Stimulated activated CD8-positive, alpha-beta memory T cell treated with anti-CD3 and anti-CD28 coated beads, Interleukin-15, amount 100 ng/mL, for 48 hours (primary cell): ENCODE measurements at places on chromosomes 11 and 22.
A peak's percentile ranks its signal among the peaks of the same experiment; 100 is the strongest.

DNA sequence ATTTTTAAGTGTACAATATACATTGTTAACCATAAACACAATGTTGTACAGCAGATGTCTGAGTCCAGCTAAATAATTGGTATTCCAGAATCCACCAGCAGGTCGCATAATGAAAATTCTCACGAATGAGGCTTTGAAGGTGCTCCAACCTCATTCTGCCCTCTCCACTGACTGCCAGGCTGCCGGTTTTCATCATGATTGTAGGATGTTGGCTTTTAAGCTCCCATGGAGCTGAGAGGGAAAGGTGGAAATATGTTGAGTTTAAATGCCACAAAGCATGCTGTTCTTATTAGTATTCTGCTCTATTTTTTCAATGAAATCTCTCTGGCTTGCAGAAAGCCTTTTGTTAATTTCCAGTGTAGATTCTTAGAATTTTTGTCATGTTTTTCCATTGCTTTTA is 337.2 kb upstream of the DDI1 start:
- DNase-seq = no peak

DNA sequence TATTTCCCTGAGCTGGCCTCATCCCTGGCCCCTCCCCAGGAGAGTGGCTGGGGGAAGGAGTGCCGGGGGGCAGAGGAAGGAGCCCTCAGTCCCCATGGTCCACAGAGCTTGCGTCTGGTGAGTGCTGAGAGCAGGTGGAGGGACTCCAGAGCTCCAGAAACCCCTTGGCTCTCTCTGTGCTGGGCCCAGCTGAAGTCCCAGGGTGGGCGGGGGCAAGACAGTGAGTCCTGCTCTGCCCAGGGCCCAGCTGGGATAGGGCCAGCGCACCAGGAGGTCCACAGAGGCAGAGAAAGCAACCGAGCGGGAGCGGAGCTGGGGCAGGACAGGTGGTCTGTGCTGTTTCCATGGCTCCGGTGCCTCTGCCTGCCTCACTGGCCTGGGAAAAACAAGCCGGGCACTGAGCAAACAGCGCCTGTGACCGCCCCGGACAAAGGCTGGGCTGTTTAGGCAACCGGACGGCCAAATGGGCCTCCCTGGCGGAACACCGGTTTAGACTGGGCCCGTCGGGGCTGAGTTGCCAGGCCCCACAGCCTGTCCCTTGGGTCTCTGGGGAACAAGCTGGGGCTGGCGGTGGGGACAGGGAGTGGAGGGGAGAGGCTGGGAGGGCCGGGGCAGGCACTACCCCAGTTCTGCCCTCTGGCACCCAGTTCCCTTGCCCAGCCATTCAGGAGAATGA is 34.1 kb upstream of the WNT7B start:
- no peak for DNase-seq

DNA sequence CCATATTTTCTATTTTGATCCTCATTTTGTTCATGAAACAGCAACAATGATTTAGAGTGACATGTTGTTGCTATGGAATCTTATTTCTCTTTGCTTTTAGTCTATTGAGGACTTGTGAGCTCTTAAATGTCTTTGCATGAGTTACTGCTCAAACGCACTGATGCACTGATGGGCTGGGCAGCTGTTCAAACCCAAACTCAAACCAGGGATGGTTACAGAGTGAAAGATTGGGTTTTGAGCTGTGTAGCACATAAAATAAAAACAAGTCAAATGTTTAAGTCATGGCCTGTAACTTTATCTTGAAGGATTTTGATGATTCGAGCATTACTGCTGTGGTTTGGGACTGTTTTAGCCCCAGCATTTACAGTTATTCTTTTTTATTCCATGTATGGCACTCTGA is 20.1 kb upstream of the NCAM1 start:
- no peak for DNase-seq

DNA sequence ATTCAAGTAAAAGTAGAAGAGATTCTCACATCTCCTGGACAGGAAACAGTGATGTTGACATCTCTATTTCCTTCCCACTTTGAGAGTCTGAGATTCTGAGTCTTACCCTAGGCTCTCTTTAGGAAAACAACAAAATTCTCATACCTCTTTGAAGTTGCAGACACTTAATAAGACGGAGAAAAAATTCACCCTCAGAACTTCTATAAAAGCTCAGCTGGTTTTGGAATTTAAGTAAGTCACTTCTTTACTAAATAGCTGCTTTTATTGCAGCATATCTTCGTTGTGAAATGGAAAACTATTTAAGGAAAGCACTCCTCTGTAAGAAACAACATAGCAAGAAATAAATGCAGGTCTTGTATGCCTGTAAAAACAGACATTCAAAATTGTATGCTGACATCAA is 79.1 kb downstream of the MSANTD4 start:
- no peak for DNase-seq

DNA sequence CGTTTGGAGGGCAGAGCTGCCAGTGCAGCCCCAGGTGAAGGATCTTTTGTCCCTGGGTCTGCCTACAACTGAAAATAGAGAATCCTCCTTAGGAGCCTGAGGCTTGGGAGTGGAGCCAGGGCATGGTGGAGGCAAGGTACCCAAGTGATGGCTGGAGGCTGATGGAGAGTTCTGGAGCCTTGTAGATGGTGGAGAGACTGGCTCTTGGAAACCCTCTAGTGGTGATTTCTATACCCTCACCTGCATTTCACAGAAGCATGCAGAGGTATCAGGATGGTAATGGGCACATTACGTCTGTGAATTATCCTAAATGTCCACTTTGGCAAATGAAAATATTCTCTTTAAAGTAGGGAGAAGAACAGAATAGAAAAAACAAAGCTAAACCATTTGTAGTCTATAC is 44.4 kb downstream of the INSC start:
- DNase-seq = no peak

- DNase-seq = no peak
These were observed 18.9 kb downstream of the IFT27 start for GRCh38 chr22:36756746-36757655.

DNA sequence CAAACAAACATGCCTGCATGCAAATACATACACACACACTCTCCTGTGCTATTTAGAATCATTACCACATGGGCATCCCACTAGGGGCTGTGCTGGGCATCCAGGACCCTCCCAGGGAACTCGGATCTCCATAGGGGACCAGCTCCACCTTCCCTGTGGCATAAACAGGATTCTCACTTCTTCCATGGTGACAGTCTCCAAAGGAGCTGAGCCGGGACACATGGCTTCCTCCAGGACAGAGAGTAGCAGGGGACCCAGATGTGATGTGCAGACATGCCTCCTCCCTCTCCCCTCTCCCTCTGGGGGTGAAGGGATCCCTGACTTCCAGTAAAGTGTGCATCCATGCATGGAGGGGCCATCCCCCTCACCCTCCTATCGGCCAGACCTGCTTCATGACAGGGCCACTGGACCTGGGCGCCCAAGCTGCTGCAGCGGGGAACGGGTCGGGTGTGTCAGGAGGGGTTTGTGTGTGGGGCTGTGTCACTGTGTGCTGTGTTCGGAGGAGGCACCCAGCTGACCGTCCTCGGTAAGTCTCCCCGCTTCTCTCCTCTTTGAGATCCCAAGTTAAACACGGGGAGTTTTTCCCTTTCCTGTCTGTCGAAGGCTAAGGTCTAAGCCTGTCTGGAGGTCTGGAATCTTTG is 33.4 kb downstream of the IGLL5 start:
- DNase-seq = no peak

DNA sequence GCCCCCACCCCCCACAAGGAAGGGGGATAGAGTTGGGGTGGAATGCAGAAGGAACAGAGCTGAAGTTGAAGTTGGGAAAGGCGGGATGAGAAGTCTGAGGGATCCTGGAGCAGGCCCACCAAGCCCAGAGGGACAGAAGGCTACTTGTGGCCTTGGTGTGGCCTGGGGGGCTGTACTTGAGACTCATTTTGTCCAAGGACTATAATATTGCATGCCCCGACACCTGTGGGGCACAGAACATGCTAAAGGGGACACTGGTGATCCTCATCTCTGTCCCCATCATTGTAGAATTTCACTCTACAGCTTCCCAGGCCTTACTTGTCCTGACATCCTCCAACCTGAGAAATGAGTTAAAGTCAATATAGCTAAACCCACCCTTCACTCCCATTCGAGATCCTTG is 1.3 kb downstream of the ESAM start:
- DNase-seq = no peak

DNA sequence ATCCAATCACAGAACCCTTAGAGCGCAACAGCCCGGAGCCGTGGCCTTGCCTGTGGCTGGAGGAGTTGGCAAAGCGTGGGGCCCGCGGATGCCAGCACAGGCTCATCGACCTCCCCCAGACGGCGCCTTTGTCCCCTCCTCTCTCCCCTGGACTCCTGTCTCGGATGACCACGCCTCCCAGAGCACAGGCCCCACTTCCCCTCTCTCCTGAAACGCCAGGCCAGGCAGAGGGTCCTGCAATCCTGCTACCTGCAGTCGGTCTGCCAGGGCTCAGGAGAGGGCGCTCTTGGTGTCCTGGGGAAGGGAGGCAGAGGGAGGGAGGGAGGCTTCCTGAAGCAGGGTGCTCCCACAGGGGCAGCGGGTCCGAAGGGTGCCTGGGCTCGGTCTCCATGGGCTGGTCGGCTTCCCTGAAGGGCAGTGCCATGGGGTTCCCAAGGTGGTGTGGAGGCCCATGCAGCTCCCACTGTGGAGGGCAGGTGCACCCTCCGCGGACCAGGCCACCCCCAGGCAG is 16.6 kb upstream of the TTLL12 start:
- no peak for DNase-seq

DNA sequence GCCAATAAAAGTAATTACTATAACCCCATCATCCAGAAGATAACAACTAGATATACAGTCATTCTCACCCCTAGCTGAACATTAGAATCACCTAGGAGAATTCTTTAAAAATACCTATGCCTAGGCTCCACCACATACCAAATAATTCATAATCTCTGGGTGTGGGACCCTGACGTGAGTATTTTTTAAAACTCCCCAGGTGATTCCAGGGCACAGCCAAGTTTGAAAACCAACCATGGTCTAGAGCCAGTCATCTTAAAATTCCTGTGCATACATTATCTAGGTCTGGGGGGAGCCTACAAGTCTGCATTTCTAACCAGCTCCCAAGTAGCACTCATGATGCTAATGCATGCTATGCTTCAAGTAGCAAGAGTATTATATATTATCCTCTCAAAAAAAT is 281.0 kb upstream of the MTNR1B start:
- no peak for DNase-seq

DNA sequence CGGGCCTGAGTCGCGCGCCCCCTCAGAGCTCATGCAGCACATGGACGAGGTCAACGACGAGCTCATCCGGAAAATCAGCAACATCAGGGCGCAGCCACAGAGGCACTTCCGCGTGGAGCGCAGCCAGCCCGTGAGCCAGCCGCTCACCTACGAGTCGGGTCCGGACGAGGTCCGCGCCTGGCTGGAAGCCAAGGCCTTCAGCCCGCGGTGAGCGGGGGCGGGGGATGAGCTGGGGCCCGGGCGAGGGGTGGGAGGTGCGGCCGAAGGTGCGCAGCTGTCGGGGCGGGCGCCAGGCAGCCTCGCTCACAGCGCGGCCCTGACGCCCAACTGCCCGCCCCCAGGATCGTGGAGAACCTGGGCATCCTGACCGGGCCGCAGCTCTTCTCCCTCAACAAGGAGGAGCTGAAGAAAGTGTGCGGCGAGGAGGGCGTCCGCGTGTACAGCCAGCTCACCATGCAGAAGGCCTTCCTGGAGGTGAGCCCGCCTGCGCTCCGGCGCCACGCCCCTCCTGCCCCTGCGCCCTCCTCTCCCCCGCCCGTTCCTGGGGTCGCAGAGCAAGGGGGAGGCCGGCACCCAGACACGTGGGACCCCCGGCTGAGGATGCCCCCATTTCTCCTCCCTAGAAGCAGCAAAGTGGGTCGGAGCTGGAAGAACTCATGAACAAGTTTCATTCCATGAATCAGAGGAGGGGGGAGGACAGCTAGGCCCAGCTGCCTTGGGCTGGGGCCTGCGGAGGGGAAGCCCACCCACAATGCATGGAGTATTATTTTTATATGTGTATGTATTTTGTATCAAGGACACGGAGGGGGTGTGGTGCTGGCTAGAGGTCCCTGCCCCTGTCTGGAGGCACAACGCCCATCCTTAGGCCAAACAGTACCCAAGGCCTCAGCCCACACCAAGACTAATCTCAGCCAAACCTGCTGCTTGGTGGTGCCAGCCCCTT is 20.5 kb downstream of the EPS8L2 start:
- no peak for DNase-seq

DNA sequence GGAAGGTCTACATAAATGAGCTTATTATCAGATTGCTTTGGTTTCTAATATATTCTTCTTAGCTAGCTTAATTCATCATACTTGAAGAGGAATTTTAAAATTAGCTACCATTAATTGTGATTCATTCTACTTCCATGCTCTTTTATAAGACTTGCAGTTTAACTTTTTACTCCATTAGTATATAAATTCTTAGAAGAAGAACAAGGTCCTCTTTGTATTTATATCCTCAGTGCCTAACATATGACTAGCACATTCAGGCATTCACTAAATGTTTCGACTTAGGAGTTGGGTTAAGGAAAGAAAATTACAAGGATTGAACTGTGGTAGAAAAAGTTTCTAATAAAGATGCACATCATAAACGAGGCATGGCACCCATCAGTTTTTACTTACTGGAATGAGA is 1135.5 kb downstream of the JRKL start:
- no peak for DNase-seq

DNA sequence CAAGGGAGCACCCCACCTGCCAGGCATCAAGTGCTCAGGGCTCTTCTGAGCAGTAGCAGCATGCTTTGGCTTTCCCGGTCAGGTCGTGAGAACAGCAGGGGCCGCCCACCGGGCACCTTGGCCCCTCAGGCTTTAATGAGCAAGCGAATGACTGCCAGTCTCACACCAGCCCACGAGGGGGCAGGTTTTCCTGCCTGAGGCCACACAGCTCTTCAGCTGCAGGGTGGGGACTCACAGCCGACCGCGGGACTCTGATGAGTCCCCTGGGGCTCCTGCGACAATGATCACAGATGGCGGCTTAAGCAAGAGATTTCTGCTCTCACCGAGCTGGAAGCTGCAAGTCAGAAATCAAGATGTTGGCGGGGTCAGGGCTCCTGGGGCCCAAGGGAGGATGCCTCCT is 14.3 kb upstream of the FGF19 start:
- peak; percentile 12 for DNase-seq

DNA sequence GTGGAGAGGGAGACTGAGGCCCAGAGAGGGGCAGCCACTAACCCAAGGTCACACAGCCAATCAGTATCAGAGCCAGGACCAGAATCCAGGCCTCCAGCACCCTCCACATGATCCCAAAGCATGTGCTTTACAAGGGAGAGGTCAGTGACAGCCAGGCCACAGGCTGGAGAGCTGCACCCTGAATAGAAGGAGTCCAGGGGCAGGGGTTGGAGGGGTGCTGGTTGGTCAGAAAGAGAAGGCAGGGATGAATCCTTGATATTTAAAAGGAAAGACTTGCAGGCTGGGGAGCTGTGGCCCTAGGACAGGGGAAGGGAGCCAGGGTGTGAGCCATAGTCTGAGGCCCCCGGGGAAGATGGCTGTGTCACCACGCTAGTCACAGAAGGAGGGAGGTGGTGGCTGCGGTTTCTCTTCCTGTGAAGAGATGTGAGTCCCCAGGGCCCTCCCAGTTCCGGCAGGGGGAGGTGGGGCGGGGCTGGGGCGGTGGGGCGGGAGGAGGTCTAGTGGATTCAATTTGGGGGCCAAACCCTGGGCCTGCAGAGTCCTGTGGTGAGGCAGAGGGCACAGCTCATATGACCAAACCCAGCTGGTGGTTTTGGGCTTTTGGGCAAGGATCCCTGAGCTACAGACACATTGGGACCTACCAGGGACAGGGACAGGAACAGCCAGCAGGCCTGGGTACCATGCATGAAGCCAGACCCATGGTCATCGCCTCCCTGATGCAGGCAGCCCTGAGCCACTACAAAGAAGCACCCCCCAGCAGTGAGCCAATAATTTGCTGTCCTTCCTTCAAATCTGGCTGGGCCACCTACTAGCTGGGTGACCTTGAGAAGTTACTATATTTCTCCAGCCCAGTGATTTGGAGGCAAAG is 14.0 kb downstream of the RAC2 start:
- peak; percentile 88 for DNase-seq

- no peak for DNase-seq
These were observed 526 bp downstream of the C1QTNF6 start for GRCh38 chr22:37187552-37187890.
